ENCODE measurements at places on chromosomes 2 and 18.

GRCh38 chr2:43941359-43941758 lies 54.4 kb downstream of the LRPPRC start:
- no peak for DNase-seq

GRCh38 chr2:219124381-219125110 lies 36.1 kb downstream of the NHEJ1 start:
- no peak for DNase-seq

DNA sequence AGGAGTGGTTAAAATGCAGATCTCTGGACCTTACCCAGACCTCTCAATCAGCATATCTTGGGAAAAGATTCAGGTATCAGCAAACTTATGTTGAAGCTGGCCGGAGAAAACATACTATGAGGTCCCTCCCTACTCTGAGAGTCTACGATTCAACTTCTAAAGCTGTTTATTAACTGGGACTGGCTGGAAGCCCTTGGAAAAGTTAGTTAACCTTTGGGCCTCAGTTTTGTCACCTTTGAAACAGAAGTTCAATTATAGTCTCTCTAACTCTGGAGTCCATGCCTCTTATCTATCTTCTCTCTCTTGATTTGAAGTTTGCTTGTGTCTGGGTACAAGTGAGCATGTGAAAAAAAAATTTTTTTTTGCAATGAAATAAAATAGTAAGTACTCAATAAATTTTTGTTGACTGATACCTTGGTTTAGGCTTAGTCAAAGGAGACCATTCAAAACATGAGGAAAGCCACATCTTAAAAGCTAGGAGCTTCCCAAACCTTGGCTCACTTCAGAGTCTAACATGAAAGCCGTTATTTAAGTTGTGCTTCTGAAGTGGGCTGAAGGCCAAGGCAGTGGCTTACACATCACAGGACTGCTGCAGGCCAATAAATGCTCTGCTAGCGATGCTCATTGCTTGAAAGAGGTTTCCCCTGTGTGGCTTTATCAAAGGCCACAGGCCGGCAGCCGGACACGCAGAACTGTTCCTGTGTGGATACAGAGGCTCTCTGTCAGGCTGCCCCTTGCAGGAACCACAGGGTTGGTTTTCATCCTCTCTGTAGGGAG lies 110.6 kb upstream of the FAM136A start:
- DNase-seq = no peak

DNA sequence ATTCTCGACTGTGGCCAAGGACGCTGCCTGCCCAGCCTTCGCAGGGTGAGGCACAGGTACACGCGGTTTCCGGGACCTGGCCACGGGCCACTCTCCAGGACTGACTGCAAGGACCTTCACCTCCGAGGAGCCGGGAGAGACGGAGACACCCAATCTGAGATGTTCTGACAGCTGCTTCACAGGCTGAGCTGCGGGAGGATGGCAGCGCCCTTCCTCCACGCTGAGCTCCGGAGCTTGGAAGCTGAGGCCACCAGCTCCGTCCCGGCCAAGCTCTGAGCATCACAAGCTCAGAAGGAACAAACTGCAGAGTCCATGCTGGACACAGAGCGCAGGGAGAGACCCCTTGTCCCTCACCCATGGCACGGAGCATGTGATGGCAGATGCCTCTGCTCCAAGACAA lies 71.1 kb upstream of the CTDP1 start:
- DNase-seq = no peak

DNA sequence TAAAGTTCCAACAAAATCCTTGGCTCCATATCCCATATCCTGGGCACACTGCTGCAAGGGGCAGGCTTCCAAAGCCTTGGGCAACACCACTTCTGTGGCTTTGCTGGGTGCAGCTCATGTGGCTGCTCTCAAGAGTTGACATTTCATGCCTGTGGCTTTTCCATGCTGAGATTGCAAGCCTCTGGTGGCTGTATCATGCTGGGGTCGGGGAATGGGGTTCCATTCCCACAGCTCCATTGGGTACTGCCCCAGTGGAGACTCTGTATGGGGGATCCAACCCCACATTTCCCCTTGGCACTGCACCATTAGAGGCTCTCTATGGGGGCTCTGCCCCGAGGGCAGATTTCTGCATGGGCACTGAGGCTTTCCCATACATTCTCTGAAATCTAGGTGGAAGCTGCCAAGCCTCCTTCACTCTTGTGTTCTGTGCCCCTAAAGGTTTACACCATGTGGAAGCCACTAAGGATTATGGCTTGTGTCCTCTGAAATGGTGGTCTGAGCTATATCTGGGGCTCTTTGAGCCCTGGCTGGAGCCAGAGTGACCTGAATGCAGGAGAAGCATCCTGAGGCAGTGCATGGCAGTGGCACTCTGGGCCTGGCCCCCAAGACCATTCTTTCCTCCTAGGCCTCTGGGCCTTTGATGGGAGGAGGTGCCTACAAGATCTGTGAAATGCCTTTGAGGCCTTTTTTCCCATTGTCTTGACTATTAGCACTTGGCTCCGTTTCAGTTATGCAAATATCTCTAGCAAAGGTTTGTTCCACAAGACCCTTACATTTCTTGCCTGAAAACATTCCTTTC lies 107.9 kb downstream of the PTGR3 start:
- no peak for DNase-seq
